ENCODE measurements at places on chromosomes 7 and 10. TPM values are rescaled to one million over a fixed set of nuclear protein-coding genes. Genes with fewer than 3 reads are reported as not detected.

Gene CUZD1
- 0.19 TPM for total RNA-seq

Gene NACAD
- 1.9 TPM for total RNA-seq

Gene IFIT2
- total RNA-seq: 2.9 TPM

Gene WIPF3
- total RNA-seq: 6.8 TPM

Gene RET
- 0.66 TPM for total RNA-seq

Gene ABCA13
- 0.29 TPM for total RNA-seq

Gene DTX2
- total RNA-seq: 7.1 TPM

DNA sequence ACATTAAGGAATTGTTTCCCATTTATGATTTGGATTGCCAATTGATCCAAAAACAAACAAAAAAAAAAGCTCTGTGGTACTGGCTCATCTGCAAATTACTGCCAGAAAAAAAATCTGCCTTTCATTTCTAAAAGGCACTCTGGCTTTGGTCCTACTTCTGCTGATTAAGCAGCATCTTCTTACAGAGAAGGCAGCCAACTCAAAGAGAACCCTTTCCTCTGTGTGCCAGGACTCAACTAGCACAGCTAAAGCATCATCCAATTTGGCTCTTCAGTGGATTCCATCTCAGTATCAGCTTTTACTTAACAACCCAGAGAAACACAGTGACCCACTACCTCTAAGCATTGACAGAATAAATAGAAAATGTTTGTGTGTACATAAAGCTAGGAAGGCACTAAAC, 80.6 kb downstream of the GSAP start:
- no peak for DNase-seq
- H3K27ac ChIP-seq: no peak overlapping the region
- H3K27me3 ChIP-seq: no peaks in the 10 kb centered on the region
- no peaks in the 10 kb centered on the region for H3K36me3 ChIP-seq
- H3K4me1 ChIP-seq: peaks cover 31% of the 10 kb centered on the region

DNA sequence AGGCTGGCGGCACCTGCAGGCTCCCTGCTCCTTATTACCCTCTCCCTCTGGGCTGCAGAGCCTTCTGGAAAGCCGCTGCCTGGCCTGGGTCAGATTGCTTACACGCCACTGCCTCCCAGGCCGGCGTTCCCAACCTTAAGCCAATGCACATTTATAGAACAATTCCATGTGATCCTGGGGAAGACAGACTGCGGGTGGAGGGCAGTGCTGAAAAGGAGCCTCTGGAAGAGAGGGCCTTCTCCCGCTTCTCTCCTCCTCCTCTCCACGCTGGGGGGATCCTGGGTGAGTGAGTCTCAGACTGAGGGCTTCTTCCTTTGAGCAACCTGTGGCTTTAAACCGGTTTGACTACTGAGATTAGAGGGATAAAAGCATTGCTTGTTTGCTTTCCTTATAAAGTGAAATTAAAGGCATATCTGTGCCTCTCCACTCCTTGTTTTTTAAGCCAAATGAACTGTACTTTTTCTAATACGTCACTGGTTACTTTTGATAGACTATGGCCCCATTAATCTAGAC, 5.5 kb downstream of the TACC2 start:
- no peaks in the 10 kb centered on the region for H3K27me3 ChIP-seq
- H3K27ac ChIP-seq: peak overlapping the region; percentile 89
- peaks cover 3% of the 10 kb centered on the region for H3K4me1 ChIP-seq
- DNase-seq: peak; percentile 81

- no peaks in the 10 kb centered on the region for H3K36me3 ChIP-seq
- H3K4me1 ChIP-seq: peaks cover 61% of the 10 kb centered on the region
- H3K27me3 ChIP-seq: no peaks in the 10 kb centered on the region
- no peak for DNase-seq
- no peak overlapping the region for H3K4me3 ChIP-seq
Measured at GRCh38 chr10:30984563-30985328, 46.9 kb downstream of the ZNF438 start.

DNA sequence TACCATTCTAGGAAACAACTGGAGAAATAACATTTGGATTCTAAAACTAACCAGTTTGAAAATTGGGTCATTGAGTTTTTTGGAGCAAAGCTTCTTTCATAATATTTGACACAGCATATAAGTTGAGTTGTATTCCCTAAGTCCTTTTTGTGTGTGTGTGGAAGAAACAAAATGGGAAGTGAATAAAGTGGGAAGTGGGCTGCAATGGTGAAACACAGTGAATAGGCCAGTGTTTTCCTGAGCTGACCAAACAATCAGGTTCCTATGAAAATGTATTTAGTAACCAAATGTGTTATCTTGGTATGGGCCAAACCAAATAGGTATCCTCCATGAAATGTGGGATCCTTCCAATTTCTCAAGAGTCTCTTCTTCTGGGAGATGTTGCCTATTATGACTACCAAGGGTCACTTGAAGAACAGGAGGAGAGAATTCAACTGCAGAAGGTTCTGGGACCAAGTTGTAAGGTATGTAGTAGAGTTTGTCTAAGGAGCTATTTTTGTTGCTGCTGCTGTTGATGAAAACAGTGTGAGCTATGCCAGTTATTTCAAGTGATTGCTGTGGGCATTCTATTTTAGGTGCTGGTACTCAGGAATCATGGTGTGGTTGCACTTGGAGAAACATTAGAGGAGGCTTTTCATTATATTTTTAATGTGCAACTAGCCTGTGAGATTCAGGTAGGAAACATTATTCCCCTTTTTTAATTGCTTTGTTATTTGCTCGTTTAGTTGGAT, 88.3 kb upstream of the MXI1 start:
- no peak for DNase-seq
- H3K36me3 ChIP-seq: peaks cover 87% of the 10 kb centered on the region
- H3K4me3 ChIP-seq: no peak overlapping the region
- H3K4me1 ChIP-seq: peaks cover 5% of the 10 kb centered on the region
- H3K27me3 ChIP-seq: no peaks in the 10 kb centered on the region

DNA sequence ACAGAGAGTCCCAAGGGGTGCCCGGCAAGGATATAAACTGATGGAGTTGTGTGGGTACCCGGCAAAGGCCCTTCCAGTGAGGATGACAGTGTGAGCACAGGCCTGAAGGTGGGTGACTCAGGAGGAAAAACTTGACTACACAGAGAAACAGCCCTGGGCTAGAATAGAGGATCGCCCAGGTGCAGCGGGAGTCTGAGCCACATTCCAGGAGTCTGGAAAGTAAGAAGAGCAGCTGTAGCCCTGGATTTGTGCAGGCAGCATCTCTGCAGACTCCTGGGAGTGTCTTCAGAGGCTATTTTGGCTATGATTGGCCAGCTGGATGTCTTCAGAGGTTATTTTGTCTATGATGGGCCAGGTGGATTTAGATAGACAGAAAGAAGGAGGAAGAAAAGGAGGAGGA, 367.6 kb upstream of the MKI67 start:
- no peaks in the 10 kb centered on the region for H3K27me3 ChIP-seq
- H3K4me3 ChIP-seq: no peak overlapping the region
- H3K27ac ChIP-seq: no peak overlapping the region
- H3K4me1 ChIP-seq: no peaks in the 10 kb centered on the region
- H3K36me3 ChIP-seq: no peaks in the 10 kb centered on the region
- no peak for DNase-seq

DNA sequence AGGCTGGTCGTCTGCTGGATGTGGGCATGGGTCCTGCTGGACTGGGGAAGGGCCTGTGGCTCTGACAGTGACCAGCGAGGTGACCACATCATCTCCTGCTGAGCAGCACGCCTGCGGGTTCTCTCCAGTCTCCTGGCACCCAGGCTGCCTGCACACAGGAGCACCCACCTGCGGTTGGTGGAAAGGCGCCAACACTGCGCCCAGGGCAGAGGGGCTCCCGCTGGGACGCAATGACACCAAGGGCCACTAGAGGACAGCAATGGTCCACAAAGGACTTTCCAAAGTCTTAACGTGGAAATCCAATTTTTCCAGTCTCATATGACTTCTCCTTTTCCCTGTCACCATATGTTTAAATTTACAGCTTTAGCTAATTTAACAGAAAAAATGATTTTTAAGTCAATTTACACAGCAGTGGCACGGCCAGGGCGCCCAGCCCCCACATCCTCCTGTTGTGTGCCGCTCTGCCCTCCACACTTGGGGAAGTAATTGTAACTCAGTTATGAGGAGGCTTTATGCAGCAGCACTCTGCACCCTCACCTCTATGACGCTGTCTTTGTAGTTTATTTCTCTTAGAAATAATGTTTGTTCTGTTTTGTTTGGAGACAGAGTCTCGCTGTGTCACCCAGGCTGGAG, 38.1 kb downstream of the CFAP46 start:
- no peaks in the 10 kb centered on the region for H3K27me3 ChIP-seq
- H3K4me1 ChIP-seq: no peaks in the 10 kb centered on the region
- no peaks in the 10 kb centered on the region for H3K36me3 ChIP-seq
- DNase-seq: peak; percentile 5
- no peak overlapping the region for H3K4me3 ChIP-seq

DNA sequence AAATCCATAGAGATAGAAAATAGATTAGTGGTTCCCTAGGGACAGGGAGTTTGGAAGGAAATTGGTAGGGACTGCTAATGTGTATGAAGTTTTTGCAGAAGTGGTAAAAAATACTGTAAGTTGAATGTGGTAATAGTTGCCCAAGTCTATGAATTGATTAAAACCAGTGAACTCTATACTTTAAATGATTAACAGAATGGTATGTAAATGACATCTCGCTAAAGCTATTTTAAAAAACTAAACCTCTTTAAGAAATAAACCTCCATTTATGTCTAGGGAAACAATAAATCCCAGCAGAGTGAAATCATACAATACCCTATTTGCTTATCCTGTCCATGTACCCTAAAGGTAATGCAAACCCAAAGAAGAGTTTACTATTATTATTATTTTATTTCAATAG, 61.4 kb downstream of the IPMK start:
- H3K27me3 ChIP-seq: no peaks in the 10 kb centered on the region
- no peak for DNase-seq
- H3K4me3 ChIP-seq: no peak overlapping the region
- no peaks in the 10 kb centered on the region for H3K36me3 ChIP-seq

- no peaks in the 10 kb centered on the region for H3K36me3 ChIP-seq
- H3K27ac ChIP-seq: no peak overlapping the region
- H3K4me1 ChIP-seq: peaks cover 23% of the 10 kb centered on the region
Measured at GRCh38 chr7:159147687-159148086, 3.0 kb upstream of the VIPR2 start.

DNA sequence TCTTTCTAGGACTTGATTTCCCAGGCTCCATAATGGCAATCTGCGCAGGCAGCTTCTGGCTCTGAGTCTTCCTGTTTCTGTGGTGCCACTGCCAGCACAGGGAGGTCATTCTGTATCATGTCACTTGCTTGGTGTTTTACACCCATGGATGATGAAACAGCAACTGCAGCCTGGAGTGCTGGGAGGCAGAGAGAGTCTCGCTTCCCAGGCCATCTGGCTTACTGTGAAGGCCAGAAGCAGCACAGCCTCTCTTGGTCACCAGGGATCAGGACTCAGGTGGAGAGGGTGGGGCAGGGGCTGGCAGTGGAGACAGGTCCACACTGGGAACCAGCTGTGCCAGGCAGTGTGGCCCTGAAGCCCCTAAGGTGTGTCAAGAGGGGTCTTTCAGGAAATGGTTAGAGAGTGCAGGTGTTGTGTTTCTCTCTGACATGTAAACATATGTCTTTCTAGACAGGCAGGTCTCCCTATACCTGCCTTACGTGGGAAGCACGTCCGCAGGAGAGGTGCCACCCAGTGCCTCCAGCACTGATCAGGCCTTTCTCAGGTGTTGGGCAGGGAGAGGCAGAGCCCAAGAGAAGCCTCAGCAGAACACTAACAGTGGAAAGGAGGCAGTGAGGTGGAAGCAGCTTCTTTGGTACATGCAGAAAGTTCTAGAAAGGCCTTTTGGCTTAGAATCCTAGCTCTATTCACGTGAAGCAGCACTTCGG, 71.4 kb downstream of the INSIG1 start:
- H3K4me1 ChIP-seq: peaks cover 11% of the 10 kb centered on the region
- no peak overlapping the region for H3K27ac ChIP-seq
- H3K36me3 ChIP-seq: no peaks in the 10 kb centered on the region
- no peak for DNase-seq
- H3K27me3 ChIP-seq: peaks cover 33% of the 10 kb centered on the region
- H3K4me3 ChIP-seq: no peak overlapping the region

- H3K27ac ChIP-seq: no peak overlapping the region
- no peaks in the 10 kb centered on the region for H3K36me3 ChIP-seq
- no peaks in the 10 kb centered on the region for H3K4me1 ChIP-seq
- no peak for DNase-seq
- peaks cover 13% of the 10 kb centered on the region for H3K27me3 ChIP-seq
Measured at GRCh38 chr7:26549281-26549944, 257.8 kb downstream of the SNX10 start.

DNA sequence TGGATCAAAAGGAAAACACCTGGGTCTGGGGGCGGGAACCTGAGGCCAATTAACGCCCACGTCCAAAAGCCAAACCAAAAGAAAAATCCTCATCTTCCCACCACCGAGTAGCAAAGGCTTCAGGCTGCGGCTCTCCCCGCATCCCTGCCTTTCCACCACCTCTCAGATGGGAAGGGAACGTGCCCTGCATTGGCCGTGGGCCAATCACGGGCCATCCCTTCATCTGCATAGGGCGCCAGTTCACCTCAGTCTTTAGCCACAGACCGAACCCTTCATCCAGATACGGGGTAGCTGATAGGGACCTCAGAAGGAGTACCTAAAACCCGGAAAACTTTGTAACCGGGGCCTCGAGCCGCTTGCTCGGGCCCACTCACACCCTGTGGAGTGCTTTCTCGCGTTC, 626 bp downstream of the PRPF18 start:
- peaks cover 9% of the 10 kb centered on the region for H3K4me1 ChIP-seq
- peak overlapping the region; percentile 95 for H3K4me3 ChIP-seq
- peaks cover 16% of the 10 kb centered on the region for H3K36me3 ChIP-seq

GRCh38 chr7:15515252-15515651, 46.6 kb downstream of the AGMO start:
- H3K27ac ChIP-seq: peak overlapping the region; percentile 8
- peaks cover 7% of the 10 kb centered on the region for H3K4me1 ChIP-seq
- H3K36me3 ChIP-seq: no peaks in the 10 kb centered on the region
- H3K4me3 ChIP-seq: no peak overlapping the region
- no peak for DNase-seq
- H3K27me3 ChIP-seq: no peaks in the 10 kb centered on the region

- no peak for DNase-seq
- H3K27ac ChIP-seq: no peak overlapping the region
- no peaks in the 10 kb centered on the region for H3K27me3 ChIP-seq
- H3K36me3 ChIP-seq: no peaks in the 10 kb centered on the region
Measured at GRCh38 chr10:76975126-76975525, 662.5 kb downstream of the KCNMA1 start.

- H3K4me1 ChIP-seq: peaks cover 10% of the 10 kb centered on the region
- H3K27ac ChIP-seq: no peak overlapping the region
- H3K36me3 ChIP-seq: no peaks in the 10 kb centered on the region
- no peak overlapping the region for H3K4me3 ChIP-seq
- no peak for DNase-seq
Measured at GRCh38 chr10:391847-392704, 256.8 kb downstream of the ZMYND11 start.
